SK-N-SH (cell line): ENCODE measurements at places on chromosomes 2 and 18. TPM values are rescaled to one million over a fixed set of nuclear protein-coding genes. Genes with fewer than 3 reads are reported as not detected.
A peak's percentile ranks its signal among the peaks of the same experiment; 100 is the strongest.

GRCh38 chr2:190343089-190343535, 277 bp upstream of the INPP1 start:
- no peak for DNase-seq

- no peak for DNase-seq
Observed at GRCh38 chr2:62185475-62186155, 10.3 kb upstream of the B3GNT2 start.

Gene ABHD1
- 3.3 and 4.1 TPM in 2 replicates for polyA plus RNA-seq

GRCh38 chr2:190696792-190697398, 48.0 kb downstream of the NAB1 start:
- no peak for DNase-seq

Gene PHOSPHO2
- 0.99 and 1.1 TPM in 2 replicates for polyA plus RNA-seq

DNA sequence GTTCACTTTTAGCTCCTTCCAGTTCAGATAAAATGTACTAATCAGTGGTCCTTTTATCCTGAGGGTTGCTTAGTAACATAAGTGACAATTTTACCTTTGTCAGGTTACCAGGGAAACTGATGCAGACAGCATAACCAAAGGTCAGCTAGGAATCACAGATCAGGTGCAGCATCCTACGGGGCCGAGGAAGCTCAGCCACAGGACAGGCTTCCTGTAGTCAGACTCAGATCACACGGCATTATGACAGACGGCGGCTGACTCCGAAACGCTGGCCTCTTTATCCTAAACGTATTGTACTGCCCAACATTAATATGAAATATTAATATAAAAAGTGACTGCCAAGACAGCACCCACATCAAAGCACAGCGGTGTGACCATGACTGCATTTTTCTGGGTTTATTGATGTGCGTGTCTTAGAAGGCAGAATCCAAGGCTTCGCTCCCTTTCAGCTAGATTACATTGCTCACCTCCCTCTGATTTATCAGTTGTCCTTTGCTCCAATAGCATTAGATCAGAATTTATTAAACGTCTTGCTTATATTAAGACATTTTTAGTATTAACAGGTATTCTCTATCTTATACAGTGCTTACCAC, 444.5 kb downstream of the CMPK2 start:
- no peak for DNase-seq

DNA sequence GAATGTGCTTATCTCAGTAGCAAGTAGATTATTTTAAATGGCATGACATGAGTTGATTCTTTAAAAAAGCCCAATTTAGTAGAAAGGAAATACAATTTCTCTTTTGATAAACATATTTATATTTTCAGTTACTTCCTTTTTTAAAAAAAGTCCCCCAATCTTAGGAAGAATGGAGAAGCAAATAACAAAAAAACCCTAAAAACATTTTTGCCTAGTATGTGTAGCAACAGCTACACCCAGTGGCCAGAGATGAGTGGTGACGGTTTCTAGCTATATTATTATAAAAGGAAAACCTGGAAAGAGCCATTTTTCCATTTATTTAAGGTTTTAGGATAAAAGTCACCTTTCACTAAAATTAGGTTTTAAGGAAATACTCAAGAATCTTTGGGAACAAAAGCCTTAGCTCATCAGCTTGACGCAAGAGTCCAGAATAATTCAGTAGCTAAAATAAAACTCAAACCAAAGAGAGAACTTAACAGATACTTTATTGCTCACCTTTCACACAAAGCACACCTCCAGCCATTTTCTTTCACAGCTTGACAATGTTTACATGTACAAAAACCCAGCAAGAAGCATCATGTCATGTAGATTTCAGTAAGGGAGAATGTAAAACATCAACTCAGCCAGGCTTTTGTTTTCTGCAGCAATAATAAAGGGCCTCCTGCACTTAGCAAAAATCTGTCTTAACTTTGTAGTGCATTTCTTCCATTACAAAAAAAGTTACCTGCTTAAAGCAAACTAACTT, 15.7 kb downstream of the FAM98A start:
- DNase-seq, result peak; percentile 57

DNA sequence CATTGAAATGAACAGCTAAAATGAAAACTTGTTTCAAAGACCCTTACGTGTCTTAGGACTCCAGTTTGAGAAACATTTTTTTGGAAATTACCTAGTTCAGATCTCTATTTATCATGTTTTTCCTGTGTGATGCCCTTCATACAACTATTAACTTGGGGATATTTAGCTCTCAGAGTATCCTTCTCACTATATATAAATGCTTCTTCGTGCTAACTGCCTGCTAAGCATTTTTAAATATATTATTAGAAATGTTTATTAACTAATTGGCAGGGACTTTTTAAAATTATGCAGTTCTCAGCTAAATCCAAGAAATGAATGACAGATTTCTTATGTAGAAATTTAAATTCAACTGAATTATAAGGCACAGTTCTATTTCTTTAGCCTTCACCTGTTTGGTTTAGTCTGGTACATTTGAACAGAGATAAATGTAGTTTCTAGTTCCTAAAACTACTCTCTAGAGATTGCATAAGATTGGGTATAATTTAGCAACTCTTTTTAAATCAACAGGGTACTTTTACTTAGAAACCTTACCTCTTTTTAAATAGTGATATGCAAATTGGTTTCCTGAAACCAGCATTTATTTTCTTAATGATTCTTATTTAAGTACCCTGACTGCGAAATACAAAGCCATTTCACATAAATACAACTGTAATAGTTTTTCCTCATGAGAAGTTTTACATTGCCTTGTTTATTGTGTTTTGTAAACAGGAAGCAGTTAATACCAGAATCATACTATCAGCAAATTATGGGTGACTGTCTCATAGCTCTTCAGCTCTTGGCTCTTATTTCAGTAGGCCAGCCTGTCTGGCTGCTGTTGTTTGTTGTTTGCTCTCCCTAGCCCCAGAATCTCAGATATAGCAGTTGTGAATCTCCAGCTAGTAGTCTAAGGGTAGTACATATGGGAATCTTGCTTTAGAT, 140.7 kb downstream of the PTRHD1 start:
- no peak for DNase-seq

Gene DSG4
- not detected in 2 replicates for polyA plus RNA-seq

DNA sequence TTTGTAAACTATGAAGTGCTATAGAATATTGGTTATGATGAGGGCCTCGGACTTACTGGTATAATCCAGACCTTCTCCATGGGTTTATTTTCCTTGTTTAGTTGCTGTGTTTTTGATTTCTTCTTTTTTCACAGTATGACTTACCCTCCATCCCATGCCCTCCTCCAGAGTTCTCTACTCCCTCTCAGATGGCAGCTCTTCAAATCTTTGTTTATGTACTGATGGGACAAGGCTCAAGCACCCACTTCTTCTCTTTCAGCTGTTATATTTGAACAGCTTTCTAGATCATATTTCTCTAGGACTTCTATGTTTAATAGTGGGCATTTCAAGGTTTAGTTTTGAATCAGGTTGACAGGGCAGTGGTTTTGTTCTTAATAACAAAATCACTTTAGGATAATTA, 43.9 kb downstream of the CLIP4 start:
- DNase-seq, result no peak

Gene ALPP
- polyA plus RNA-seq, result not detected in 2 replicates

Gene MAIP1
- polyA plus RNA-seq, result 11.5 and 15.8 TPM in 2 replicates

DNA sequence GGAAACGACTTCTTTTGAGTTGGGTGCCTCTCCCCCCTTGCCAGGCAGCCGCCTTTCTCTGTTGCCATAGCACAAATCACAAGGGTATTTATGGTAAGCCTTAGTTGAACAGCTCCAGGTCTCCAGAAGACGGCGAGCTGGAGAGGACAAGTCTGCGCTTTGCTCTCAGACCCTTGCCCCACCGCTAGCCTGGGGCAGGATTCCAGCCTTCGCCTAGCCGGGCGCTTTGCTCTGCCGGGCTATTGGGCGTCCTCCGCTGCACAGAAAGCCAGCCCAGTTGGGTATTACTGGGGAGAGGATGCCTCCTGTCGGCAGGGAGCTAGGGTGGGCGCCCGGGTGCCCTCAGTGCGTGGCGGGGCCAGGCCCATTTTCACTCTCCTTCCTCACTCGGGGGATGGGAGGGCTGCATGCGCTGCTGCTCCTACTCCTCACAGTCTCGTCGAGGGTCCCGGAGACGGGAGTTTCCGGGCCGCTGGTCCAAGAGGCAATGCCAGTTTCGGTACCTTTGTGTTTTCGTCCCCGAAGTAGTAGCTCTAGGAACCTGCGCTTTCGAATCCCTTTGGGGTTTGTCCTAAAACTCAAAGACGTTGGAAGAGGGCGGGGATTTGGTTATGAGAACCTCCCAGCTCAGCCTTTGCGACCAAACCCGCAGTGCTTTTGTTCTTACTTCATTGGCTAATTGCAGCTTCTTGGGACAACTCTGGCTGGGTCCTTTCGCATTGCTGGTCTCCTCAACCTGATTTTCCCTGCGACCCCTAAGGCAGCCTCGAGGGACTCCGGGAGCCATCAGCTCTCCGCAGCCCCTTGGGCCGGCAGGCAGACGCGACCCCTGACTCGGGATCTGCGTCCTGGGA, 3.6 kb upstream of the DLX2 start:
- peak; percentile 78 for DNase-seq

Gene UGGT1
- polyA plus RNA-seq, result 20.0 and 25.7 TPM in 2 replicates

- DNase-seq, result no peak
Observed at GRCh38 chr2:221533299-221533698, 38.8 kb downstream of the EPHA4 start.
